ENCODE measurements at places on chromosomes 12 and 14.
A peak's percentile ranks its signal among the peaks of the same experiment; 100 is the strongest.

DNA sequence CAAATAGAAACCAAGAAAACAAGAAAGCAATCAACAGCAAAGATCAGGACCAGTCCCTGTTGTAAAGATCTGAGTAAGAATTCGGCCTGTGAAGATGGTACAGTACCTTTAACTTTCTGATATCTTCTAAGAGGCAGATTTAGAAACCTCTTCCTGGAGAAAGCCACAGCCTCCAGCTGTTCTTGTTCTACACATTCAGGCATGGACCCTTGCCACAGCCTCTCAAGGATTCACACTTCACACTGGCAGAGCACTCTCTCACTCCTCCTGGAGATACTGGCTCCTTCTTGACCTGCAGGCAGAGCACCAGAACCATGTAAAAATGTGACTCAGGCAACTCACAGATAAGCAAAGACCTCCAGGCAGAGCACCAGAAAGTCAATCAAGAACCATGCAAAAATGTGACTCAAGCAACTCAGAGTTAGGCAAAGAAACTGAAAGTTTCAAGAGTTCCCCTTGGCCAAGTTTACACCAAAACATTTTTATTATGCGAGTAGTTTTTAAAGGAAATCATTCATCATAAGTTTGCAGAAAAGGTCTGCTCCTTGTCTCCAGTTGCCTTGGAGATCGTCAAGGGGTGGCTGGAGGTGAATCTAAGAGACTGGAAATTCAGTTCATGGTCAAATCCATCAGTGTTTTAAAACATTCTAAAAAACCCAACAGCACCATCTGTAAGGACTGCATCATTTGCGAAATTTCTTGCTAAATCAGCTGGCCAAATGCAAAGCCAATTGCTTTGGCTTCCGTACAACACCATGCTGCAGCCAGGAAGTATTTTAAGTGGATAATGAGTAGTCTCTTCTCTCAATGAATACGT lies 119.3 kb upstream of the MDM1 start:
- DNase-seq: peak; percentile 66

DNA sequence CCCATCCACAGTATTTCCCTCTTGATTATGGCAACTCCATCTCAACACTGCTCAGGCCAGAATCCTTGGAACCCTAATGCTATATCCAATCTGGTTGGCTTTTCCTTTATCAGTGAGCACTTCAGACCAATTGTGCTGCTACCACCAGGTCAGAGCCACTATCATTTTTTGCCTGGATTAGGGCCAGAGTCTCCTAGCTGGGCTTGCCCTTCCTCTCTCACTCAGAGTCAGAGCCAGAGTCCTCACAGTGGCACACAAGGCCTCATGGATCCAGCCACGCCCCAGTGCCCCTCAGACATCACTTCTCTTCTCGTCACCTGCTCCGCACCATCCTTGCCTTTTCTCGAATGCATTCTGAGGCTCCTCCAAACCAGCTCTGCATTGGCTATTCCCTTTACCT lies 211.1 kb downstream of the ANO6 start:
- DNase-seq: no peak

DNA sequence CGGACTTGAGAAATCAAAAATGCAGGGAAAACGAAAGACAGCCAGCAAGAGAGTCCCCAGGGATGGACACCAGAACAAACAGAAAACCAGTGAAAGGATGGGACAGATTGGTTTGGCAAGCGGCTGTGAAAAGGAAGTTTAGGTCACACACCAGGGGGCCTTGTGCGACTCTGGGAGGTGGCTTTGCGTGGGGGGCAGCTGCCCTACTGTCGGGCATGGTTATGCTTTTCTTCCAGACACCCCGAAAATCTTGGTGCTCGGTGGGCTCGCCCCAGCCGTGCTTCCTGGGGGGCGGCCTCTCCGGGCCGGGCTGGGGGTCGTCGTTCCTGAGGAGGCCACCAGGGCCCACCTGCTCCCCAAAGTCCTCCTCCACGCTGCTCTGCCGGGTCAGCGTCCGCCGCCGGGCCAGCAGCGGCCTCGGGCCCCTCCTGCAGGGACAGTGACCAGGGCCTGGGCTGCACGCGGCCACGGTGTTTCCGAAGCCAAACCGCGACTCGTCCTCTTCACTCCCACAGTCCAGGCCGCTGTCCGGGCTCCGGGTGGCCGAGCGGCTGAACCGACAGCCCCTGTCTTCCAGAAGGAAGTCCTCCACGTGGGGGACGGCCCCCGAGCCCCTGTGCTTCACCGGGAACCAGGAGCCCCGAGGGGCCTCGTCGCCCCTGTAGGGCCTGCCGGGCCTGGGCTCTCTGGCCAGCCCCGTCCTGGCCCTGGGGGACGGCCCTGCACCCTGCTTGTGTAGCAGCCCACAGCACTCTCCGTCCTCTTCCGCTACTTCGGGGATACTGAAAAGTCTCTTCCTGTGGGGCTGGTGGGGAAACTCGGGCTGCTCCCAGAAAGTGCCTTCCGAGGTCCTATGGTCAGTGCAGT lies 86.5 kb downstream of the PIWIL1 start:
- DNase-seq: no peak

DNA sequence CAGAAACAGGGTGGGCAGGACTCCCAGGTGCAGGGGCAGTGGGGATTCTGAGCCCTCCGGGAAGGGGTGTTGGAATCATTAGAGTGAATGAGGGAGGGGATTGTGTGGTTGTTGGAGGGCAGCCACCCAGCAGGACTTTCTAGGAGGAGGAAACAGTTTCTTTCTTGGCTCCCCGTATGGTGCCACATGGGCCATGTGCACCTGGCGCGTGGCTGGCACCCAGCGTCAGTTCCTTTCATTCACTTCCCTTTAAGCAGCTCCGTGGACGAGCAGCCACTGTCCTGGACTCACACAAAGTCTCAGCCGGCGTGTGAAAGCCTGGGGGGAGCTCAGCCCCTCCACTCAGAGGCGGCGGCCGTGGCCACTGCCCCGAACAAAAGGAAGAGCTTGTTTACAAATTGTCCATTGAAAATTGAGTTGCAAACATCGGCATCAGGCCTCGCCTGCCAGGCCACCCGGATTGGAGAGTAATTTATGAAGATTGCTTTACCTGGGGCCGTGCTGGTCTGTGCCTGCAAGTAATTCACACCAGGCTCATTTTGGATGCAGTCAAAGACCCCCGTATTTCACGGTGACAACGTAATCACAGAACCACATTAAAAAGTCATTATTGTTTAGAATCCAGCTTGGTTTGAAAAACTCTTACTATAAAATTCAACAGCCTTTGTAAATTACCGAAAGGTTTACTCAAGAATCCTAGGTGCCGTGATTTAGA lies 101.7 kb upstream of the C14orf180 start:
- no peak for DNase-seq

- no peak for DNase-seq
These were observed 84.8 kb upstream of the KITLG start for GRCh38 chr12:88665071-88665470.

DNA sequence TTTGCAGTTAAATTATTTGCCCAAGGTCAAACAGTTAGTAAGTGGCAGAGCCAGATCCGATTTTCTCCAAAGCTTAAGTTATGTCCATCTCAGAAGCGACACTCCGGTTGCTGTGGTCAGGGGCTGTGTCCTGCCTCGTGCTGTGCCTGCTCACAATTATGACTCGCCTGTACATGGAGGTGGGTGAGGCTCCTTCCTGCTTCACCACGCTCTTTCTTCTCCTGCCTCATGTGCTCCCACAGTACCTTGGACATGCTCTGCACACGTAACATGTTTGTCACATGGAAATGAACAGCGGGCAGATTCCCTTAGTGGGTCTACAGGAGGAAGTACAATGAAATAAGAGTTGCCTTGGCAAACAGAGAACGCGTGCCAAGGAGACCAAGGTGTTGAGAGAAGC lies 62.2 kb upstream of the CCND2 start:
- no peak for DNase-seq

DNA sequence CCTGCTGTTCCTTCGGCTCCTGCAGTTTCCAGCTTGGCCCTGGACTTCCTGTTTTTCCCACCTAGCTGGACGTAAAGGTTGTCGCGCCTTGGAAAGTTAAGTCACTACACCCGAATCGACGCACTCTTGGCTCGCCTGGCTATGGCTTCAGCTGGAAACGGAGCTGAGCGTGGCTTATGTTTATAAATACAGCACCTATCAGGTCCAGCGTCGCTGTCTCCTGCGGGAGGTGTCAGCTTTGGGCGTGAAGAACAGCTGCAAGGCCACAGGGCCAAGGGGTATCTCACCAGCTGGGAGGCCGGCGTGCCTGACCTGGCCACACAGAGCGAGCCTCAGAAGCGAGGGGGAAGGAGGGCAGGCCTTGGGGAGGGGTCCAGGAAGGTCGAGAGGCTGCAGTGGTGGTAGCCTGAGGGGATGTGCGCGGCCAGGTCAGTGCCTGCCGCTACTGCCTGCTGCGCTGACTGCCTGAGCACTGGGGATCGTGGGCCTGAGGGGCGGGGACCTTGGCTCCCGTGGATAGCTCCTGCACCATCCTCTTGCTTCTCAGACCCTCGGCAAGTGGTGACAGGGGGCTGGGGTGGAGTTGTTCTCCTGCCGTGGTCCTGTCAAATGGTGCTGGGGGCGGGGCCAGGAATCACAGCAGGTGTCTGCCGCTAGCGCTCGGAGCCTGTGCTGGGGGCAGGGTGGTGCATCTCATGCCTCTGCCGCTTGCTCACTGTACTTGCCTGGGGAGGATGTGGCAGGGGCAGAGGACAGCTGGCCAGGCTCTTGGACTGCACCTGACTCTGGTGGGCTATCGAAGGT lies 12.5 kb downstream of the PACS2 start:
- no peak for DNase-seq

GRCh38 chr14:34049790-34050189 lies 98.9 kb upstream of the EGLN3 start:
- no peak for DNase-seq

DNA sequence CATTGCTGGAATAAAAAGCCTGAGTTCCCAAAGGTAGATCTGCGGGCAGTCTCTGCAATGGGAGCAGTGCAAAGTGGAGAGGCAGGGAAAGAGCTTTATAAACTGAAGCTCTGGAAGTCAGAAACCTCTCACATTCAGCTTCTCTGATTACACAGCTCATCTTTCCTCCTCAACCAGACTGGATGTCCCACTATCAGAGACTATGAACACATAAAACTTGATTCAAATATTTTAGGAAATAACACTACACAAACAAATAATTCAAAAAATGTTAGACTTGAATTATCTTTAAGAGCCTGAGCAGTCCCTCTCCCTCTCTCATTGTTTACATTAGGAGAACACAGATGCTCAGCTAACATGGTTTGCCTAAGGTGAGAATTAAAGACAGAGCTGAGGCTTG lies 72.9 kb downstream of the DENND5B start:
- DNase-seq: no peak

GRCh38 chr14:74954232-74954946 lies 1.0 kb downstream of the PGF start:
- no peak for DNase-seq

DNA sequence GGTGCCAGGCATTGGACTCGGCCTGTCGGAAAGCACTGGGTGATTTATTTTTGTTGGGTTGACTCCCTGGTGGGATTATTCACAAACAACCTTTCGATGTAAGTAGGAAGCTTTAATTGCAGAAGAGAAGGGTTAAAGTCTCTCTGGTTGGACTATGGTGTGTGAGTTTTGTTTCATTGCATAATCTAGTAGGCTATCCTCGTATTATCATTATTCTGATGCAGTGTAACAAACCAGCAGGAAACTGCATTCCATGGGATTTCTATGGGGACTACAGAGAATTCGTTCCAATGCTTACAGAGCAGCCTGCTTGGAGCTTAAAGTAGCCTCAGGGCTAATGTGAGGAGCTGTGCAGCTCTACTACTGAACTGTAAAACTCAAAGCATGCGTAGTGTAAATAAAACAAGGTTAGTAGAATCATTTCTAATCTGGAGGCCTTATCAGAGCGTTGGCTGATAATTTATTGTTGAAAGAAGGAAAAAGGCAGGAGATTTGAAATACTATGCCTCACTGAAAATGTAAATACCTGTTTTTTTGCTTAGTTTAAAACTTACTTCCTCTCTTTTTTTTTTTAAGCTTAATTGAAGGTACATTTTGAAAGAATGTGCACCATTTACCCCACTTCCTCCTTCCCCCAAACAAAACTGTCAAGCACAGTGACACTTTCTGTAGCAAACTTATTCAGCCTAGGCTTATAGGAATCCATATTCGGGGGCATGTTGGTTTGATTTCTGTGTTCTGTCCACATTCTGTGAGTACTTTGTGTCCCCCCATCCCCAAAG lies 226.7 kb downstream of the NPAS3 start:
- DNase-seq: no peak

DNA sequence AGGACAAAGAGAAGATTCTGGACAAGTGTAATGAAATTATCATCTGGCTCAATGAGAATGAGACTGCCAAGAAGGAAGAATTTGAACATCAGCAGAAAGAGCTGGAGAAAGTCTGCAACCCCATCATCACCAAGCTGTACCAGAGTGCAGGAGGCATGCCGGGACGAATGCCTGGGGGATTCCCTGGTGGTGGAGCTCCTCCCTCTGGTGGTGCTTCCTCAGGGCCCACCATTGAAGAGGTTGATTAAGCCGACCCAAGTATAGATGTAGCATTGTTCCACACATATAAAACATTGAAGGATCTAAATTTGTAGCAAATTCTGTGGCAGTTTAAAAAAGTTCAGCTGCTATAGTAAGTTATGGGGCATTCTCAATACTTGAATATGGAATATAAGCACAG lies 174.3 kb upstream of the CCND2 start:
- no peak for DNase-seq

- DNase-seq: no peak
These were observed 12.2 kb upstream of the CCDC60 start for GRCh38 chr12:119322301-119322723.

DNA sequence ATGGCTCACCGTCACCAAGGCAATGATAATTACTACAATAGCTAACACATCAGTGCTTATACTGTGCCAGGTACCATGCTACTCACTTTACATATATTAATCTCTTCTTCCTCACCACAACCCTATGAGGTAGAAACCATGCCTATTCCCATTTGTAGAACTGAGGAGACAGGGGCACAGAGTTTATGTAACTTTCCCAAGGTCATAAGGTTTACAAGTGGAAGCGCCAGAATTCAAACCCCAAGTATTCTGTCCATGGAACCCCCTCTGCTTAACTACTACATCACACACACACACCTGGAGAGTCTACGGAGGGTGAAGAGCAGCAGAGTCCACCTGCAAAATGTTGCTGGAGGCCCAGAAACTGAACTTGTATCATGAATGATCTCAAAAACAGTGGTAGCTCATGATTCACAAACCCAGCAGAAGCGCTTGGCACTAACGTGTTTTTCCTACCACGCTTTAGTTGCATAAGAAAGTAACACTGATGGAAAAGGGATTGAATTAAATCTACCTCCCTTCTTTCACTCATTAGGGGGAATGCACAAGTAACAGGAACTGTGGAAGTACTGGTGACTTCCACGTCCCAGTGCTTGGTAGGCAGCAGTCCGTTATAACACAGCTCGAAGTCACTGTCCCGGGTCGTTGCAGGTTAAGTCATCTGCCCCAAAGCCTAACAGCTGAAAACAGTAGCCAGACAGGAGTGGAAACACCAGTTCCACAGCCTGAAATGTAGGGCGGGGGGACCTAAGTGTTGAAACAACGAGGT lies 2.0 kb downstream of the ITPR2 start:
- DNase-seq: no peak

DNA sequence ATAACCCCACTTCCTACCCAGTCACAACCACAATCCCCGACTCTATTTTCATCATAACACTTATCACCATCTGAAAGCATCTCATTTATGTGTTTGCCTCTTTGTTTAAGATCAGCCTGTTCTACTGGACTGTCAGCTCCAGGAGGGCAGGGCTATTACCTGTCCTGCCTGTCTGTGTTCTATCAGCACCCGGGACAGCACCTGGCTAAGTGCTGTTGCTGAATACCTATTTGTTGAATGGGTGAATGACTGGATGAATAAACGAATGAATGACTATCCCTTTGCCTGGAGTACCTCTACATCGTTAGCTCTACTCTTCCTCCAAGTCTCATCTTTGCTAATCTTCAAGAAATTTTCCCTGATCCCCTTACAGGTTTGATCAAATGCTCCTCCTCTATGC lies 69.0 kb downstream of the WSCD2 start:
- DNase-seq: no peak
